Left lung (tissue), 14 donors: ENCODE measurements at places on chromosomes 12 and 14. TPM values are rescaled to one million over a fixed set of nuclear protein-coding genes. Genes with fewer than 3 reads are reported as not detected.
A peak's percentile ranks its signal among the peaks of the same experiment; 100 is the strongest.

DNA sequence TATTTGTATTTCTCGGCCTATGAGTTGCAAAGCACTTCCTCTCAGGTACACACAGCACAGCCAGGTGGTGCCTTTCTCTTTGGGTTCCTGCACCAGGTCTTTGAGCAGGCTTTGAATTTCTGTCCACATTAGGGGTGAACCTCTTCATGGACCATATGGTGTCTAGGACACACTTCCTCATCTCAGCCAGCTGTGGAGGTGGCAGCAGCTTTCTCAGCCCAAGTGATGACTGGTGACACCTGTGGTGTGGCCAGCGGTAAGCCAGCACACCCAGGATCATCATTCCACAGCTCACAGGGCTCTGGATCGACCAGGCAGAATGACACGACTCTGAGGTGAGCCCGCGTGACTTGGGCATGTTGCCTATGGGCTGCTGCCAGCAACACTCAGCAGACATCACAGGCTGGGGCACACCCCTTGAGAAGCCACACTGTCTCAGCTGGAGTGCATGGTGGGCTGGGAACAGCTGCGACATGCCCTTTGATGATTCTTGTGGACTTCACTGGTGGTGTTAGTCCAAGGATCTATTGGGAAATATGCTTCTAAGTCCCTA is 36.8 kb downstream of the SLC5A8 start:
- DNase-seq = no peak

DNA sequence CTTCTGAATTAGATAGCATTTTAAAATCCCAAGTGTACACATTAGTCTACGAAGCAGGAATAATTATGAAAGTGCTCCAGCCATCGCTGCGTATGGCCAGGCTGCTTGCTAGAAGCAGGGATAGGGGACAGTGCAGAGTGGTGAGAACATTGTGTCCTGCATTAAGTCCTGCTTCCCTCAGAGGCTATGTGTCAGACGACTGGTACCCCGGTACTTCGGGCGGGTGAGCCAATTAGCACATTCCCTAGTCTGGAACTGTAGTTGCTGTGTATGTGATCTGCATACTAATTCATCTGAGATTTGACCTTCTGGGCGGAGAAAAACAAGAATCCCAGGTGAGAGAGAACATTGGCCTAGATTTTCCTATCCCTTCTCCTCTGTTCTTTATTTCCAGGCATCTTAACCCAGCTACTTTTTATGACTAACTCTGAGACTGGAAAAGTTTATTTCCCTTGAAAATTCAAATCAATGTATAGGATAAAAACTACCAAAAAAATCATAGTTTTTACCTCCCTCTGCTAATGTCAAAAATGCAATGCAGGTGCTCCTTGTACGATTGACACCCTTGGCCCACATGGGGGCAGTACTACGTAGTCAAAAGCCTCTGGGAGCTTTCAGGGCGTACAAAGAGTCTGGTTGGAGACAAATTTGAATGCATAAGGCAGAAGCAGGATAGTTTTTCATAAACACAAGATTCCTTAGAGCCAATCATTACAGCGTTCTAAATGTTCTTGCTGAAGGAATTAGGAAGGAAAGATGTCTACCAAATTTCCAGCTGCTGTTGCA is 764.3 kb downstream of the NOVA1 start:
- DNase-seq = peak; percentile 62

- no peak for DNase-seq
These were observed 373.4 kb downstream of the NUAK1 start for GRCh38 chr12:105765053-105766014.

- no peak for DNase-seq
These were observed 256.1 kb downstream of the APAF1 start for GRCh38 chr12:98901189-98901588.

DNA sequence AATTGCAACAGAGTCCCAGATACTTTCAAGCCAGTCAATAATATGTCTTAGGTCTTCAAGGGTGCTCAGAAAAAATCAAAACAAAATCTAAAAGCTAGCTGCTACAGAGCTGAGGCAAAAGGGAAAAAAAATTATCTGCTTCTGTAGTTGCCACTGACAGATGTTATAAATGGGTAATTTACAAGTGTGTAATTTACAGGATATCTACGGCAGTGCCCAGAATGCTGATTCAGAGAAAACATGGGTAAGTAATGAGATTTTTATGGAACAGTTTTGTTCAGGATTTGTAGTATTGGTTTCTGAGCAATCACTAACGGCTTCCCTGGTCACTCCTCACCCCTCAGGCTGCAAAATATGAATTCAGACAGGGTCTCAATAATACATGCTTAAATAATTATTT is 234.1 kb downstream of the GALC start:
- DNase-seq = no peak

DICER1 gene
- polyA plus RNA-seq = 53.6 TPM
